ENCODE measurements at places on chromosomes 6 and 20.

- no peak for DNase-seq
Measured at GRCh38 chr20:461254-462198, 807 bp downstream of the TBC1D20 start.

DNA sequence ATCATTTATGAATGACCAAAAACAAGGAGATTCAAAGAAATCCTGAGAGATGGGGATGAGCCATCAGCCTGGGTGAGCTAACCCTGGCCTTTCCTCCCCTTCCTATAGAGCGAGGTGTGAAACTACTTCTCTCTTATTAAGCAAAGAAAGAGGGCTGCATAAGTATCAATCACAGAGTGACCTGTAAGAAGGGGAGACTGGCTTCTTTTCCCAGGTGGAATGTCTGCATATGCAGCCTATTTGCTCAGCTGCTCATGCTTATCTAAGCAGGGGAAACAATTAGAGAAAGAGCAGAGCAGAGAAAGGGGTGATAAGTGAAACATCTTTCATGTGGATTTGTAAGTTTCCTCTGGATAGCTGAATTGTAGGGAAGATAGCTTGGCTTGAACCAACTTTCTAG is 160.0 kb downstream of the PKHD1 start:
- no peak for DNase-seq

DNA sequence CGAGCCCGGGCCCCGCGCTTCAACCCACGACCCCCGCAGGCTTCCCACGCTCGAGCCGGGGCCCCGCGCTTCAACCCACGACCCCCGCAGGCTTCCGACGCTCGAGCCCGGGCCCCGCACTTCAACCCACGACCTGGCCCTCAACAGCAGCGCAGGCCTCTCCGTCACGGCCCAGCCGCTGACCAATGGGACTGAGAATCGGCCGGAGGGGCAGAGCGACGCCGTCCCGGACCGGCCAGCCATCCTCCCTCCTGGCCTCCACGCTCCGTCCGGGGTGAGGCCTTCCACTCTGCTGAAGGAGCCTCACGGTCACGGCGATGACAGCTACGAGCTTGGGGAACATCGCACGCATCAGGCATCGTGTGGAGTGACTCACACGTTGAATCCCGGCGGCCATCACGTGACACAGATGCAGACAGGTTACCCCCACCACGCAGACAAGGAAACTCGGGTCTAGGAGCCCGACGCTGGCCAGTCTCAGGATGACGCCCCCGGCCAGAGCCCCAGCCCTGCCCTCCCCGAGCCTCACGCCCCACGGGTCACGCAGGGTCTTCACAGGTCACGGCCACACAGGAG is 6.1 kb downstream of the KCNQ2 start:
- DNase-seq: no peak

DNA sequence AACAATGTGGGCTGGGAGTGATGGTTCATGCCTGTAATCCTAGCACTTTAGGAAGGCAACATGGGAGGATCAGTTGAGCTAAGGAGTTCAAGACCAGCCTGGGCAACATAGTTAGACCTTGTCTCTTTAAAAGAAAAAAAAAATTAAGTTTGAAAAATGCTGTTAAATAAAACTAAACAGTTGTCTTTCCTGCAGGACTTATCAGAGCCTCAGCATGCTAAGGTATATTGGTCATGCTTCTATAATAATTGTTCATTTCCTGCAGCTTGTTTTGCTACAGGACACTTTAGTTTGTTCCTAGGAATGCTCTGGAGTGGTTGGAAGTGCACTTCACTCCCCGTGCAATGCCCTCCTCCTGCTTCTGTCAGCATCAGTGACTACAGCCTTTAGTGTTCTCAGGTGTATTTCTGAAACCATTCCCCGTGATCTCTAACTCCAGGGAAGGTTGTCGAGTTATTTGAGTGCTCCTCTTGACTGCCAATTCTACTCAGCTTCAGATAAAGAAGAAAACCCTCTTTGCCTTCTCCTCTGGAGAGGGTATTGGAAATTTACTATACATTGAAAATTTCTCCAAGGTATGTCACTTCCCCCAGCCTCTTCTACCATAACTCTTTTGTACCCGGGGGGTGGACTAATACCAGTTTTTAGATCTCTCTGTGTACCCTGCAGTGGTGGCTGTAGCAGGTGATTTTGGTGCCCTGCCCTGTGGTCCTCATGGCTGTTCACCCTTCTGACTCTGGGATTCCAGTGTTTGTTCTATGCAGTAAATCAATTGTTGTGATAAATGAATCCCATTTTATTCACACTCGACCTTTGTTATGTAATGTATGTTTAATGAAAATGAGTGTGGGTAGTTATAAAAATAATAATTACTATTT is 33.8 kb downstream of the NHLRC1 start:
- DNase-seq: no peak

GRCh38 chr6:118100717-118101116 is 193.7 kb downstream of the SLC35F1 start:
- DNase-seq: no peak

GRCh38 chr20:57034001-57034400 is 232.4 kb downstream of the BMP7 start:
- DNase-seq: no peak

GRCh38 chr6:40340957-40341356 is 246.2 kb downstream of the LRFN2 start:
- DNase-seq: no peak

DNA sequence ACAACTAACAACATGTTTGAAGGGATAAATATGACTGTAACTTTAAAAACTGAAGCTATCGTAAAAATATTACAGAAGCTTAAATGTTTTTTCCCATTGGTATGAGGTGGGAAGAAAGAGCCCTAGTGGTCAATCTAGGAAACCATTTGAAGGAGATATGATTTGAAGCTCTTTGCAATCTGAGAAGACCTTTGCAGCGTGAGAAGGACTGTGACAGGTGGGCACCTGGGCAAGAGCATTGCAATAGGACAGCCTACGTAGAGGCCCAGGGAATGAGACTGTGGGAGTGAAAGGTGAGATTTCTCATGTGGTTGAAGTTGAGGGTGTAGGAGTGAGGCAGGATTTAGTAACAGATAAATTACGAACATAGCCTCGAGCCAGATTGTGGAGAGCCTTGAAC is 108.0 kb upstream of the PDE7B start:
- no peak for DNase-seq

- DNase-seq: peak; percentile 5
Measured at GRCh38 chr20:12970372-12970821, 38.4 kb upstream of the SPTLC3 start.

DNA sequence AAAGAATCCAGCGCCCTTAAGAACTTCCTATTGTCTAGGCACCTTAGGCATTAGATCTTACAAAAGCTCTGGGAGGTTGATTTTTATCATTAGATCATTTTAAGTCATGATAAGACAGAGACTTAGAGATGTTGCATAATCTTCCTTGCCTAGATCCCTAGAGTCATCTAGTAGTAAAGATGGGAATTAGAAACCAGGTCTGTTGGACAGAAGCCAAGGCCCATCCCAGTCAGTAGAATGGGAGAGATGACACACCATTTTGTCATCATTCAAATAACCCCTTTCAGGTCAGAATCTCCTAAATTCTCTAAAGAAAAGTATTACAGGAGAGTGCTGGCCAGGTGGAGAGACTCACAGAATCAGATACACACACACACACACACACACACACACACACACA is 579.1 kb downstream of the BMP2 start:
- no peak for DNase-seq

- no peak for DNase-seq
Measured at GRCh38 chr6:102204351-102204750, 810.8 kb downstream of the GRIK2 start.

DNA sequence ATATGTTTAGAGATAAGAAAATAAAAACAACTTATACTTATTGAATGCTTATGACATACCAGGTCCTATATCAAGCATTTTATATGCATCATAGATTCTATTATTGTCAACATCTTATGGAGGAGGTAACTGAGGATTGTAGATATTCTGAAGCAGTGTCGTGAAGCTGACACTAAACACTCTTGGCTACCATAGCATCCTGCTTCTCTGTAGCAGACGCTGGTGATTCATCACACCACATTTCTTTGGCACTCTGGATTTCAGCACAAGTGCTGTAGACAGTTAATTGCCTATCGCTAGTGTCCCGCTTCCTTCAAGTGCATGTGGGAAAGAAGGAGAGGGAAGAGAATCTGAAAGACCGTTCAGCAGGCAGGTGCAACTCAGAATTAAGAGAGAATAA is 317.1 kb downstream of the PLCB1 start:
- DNase-seq: no peak

DNA sequence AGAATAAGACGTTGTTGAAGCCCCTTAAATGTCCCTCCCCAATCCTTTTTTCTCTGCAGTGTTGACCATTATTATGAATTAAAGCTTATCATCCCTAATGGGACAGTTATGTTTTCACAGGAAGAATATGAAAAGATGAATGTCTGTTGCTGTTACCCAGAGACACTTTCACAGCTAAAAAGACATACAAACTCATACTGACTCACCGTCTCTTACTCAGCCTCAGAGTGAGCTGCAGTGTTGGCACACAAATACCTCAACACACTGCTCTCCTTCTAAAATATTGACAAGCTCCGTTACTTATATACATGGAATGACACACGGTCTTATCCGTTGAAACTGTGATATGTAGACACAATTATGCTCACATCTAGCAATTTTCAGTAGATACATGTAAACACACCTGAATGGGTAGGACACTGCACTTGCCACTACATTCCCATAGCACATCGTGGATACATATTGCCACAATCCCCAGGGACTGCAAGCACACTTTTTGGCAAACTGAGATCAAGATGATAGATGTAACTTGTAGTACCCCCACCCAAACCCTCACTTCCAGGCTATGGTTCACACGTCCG is 9.6 kb upstream of the SAPCD1 start:
- DNase-seq: no peak

DNA sequence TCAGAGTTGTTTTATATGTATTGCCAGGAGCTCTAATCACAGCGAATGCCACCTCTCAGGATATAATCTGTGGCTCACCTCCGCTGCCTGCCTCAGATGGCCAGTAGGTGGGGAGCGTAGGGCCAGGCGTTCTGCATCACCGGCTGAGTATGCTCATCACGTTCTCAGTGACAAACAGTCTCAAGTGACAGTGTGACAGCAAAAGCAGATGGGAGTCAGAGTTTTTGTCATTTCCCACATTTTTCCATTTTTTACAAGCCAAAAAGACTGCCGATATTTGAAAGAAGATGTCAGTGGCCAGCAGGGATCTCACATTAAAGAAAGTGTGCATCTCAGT is 208.7 kb downstream of the ALDH8A1 start:
- no peak for DNase-seq

DNA sequence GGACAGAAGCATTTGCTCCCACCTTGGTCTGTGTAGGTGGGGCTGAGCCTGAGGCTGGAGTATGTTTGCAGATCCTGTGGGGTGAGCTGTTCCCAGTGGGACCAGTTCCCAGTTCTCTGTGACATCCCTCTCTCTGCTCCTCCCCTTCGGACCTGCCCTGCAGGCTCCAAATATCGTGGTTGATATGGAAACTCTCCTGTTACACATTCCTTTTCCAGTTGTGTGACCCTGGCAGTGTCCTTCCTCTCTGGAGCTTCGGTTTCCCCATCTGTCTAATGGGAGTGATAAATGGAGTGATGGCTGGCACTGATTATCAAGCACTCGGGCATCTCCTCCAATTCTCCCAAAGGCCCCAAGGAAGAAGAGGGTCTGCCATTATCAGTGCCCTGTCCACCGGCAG is 15.7 kb upstream of the TGM2 start:
- no peak for DNase-seq

DNA sequence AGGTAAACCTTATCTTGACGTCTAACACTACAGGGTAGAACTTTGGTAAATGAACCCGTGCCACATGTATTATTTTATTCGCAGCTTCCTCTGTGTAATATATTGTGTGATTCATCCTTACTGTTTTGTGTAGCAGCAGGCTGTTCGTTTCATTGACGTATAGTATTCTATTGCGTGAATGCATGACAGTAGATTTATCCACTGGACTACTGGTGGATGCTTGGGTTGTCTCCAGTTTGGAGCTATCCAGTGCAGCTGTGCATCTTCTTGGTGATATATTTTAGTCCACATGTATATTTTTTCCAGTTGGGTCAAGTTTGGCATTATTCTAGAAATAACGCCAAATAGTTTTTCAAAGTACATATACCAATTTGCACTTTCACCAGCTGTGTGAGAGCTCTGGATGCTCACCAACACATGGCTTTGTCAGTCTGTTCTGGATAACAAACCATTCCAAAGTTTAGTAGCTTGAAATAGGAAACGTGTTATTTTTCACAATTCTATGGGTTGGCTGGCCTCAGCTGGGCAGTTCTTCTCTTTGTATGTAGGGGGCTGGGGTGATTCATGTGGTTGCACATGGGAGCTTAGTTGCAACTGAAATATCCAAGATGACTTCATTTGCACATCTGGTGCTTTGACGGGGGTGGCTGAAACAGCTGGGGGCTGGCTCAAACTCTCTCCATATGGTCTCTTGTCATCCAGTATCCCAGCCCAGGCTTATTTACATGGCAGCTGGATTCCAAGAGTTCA is 9.3 kb downstream of the ECT2L start:
- no peak for DNase-seq

DNA sequence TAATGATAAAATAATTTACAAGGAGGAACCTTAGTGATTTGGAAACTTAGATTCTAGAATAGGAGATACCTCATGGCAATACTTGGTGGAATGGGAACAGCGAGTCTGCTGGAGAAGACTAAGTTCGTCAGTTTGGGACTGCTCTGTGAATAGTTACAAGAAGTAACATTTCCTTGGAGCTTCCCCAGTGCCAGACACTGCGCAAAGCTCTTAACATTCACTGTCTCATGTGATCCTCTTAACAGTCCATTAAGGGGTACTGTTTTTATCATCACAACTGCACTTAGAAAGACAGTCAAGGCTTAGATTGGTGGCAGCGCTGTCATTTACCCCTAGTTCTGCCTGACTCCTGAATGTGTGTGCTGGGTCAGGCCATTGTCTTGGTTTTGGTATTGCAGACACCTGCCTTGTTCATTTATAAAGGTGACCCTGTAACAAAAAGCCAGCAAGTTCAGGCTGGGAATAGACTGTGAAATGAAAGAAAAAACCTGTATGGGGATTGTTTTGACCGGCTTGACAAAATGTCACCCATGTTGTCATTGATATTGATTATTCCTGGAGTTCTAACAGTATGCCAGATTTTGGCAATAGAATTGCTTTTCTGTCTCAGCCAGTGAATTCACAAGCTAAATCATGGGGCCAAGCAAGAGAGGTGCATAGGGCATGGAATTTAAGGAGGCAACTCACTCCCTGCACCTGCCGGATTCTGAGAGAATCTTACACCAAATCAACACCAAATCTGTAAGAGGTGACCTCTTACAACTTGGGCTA is 118.4 kb downstream of the SASH1 start:
- no peak for DNase-seq

Data from AG09319 (cell line).